Cerebellar cortex (tissue), 1 donor: ENCODE measurements at places on chromosomes 2 and 18.

- no peak for DNase-seq
These were observed 65.1 kb upstream of the TRIB2 start for GRCh38 chr2:12651641-12652040.

GRCh38 chr2:15115776-15116175 is 445.4 kb downstream of the NBAS start:
- no peak for DNase-seq

- DNase-seq: no peak
These were observed 31.1 kb upstream of the PPP1R1C start for GRCh38 chr2:181954538-181954883.

- no peak for DNase-seq
These were observed 45.1 kb downstream of the CELF4 start for GRCh38 chr18:37520508-37520907.

- DNase-seq: no peak
These were observed 140.2 kb downstream of the MTCL1 start for GRCh38 chr18:8845506-8845905.

GRCh38 chr2:205535001-205535400 is 147.3 kb upstream of the NRP2 start:
- DNase-seq: no peak

DNA sequence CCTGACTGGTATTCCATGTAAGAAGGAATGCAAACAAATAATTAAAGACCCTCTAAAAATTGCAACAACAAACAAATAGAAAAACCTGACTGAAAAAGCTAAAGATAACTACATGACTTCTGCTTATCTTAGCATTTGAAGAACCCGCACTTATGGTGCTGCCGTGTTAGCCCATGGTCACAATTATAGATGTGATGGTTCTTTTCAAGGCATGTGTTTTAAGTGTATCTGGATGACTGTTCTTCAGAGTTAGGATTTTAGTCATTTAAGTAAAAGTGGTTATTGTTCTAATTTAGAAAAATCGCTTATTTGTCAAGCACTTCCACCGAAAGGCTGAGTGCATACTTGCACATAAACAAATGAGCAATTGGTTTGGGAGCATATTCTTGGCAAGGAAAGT is 77.3 kb downstream of the CPS1 start:
- no peak for DNase-seq

GRCh38 chr2:120613742-120614571 is 121.7 kb upstream of the GLI2 start:
- no peak for DNase-seq
